ENCODE measurements at places on chromosomes 7 and 10. TPM values are rescaled to one million over a fixed set of nuclear protein-coding genes. Genes with fewer than 3 reads are reported as not detected.

- peaks cover 29% of the 10 kb centered on the region for H3K27me3 ChIP-seq
- no peak overlapping the region for H3K4me3 ChIP-seq
- peak; percentile 35 for DNase-seq
- no peaks in the 10 kb centered on the region for H3K36me3 ChIP-seq
Measured at GRCh38 chr7:104843198-104843597, 170.8 kb upstream of the KMT2E start.

GRCh38 chr10:30629653-30630052 lies at the start of gene LYZL2:
Gene LYZL2, minus strand, starts transcription at chr10:30629753. Its CDS starts 2,838 bp downstream, at chr10:30626915.
- no peak for DNase-seq
- no peaks in the 10 kb centered on the region for H3K36me3 ChIP-seq
- no peak within 1 kb of the TSS for H3K4me3 ChIP-seq

- no peaks in the 10 kb centered on the region for H3K4me1 ChIP-seq
- H3K27me3 ChIP-seq: no peaks in the 10 kb centered on the region
- DNase-seq: no peak
- no peak overlapping the region for H3K27ac ChIP-seq
- H3K4me3 ChIP-seq: no peak overlapping the region
- no peaks in the 10 kb centered on the region for H3K36me3 ChIP-seq
Measured at GRCh38 chr10:33966946-33967345, 632.5 kb upstream of the NRP1 start.

DNA sequence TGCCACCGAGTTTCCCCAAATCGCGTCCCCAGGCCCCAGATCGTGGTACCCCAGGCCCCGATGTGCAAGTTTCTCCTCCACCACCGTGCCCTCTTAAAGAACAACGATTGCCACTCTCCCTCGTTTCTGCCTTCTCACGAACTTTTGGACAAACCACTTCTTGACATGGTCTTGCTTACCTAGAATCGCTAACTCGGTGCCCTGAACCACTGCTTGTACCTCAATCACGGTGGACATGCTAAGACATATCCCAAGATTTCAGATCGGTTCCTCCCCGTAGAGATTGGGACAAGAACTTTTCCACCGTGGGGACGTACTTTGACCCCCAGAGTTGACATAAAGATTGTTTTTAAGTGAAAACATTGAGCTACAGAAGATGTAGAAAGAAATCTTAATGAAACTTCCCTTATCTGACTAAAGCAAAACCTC lies 477 bp upstream of the ZC3HAV1 start:
- H3K4me3 ChIP-seq: peak overlapping the region; percentile 94
- no peaks in the 10 kb centered on the region for H3K36me3 ChIP-seq
- H3K27ac ChIP-seq: peak overlapping the region; percentile 86
- DNase-seq: no peak

- no peaks in the 10 kb centered on the region for H3K4me1 ChIP-seq
- no peak overlapping the region for H3K4me3 ChIP-seq
- DNase-seq: no peak
- no peaks in the 10 kb centered on the region for H3K36me3 ChIP-seq
- H3K27ac ChIP-seq: no peak overlapping the region
- no peaks in the 10 kb centered on the region for H3K27me3 ChIP-seq
Measured at GRCh38 chr10:1560535-1561192, 176.7 kb downstream of the ADARB2 start.

The AMZ1 gene
- polyA plus RNA-seq: 5.9 TPM

The SPDYE11 gene
- polyA plus RNA-seq: 0.65 TPM

The ATOH7 gene
- not detected for polyA plus RNA-seq

The UPK3BL2 gene
- polyA plus RNA-seq: 0.83 TPM
